Left renal pelvis (tissue), 4 donors: ENCODE measurements at places on chromosomes 2 and 18.

DNA sequence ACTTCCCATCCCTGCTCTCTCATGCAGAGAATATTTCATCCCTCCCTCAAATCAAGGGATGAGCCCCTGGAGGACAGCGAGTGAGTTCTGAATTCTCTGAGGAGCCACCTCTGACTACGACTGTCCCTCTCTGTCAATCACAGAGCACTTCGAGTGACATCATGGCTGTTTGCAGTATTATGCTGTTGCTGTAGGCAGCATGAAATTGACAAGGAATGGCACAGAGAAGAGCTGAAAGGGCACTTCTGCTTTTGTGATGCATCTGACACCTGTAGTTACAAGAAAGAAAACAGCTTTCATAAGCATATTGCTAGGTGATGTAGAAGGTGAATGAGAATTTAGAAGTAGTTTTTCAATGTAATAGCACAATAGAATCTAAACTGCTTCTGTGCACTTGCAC lies 166.9 kb downstream of the ARHGAP15 start:
- no peak for DNase-seq

DNA sequence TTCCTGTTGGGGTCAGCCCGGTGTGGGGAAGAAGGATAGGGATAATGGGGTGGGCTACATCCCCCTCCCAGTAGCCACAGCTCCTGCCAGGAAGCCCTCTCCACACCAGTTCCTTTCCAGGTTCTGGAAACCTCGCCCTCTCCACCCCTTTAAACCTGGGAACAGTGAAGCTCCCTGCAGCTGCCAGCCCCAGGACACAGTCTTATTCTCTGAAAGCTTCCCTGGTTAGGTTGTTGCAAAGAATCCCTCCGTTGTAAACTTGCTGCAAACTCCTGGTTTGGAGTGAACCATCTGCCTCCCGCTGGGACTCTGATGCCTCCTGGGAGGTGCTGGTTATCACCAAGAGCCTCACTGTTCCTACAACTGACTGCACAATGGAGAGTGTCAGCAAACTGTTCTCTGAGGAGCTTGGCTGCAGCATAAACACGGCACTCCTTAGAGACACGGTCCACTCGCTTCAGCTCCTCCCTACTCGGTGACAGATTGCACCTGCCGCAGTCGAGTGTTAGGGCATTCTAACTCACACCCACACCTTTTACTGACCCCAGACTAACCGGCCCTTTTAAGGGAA lies 261.8 kb upstream of the RAB6C start:
- DNase-seq, result peak; percentile 38

- no peak for DNase-seq
Observed at GRCh38 chr2:151302879-151303278, 13.4 kb upstream of the NMI start.

- no peak for DNase-seq
Observed at GRCh38 chr18:3238742-3239141, 8.9 kb upstream of the MYL12A start.

DNA sequence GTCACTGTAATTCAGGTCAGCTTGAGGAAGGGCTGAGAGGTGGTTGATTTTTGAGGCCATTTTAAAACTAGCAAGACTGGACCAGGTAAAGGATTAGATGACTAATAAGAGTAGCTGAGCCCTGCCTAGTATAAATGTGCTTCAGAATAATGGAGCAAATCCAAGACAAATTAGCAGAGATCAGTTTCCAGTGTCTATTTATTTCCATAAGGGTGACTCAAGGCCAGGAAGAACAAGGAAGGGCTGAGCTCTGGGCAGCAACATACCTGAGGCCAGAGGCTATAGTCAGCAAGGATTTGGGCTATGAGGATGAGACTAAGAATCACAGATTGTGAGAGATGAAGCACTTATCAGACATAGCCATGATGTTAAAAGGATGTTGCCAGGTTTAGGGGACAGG lies 339.0 kb upstream of the LRRTM1 start:
- DNase-seq, result no peak

GRCh38 chr2:229446350-229446749 lies 175.3 kb upstream of the PID1 start:
- DNase-seq, result no peak

GRCh38 chr2:118165595-118165994 lies 77.3 kb downstream of the INSIG2 start:
- no peak for DNase-seq

DNA sequence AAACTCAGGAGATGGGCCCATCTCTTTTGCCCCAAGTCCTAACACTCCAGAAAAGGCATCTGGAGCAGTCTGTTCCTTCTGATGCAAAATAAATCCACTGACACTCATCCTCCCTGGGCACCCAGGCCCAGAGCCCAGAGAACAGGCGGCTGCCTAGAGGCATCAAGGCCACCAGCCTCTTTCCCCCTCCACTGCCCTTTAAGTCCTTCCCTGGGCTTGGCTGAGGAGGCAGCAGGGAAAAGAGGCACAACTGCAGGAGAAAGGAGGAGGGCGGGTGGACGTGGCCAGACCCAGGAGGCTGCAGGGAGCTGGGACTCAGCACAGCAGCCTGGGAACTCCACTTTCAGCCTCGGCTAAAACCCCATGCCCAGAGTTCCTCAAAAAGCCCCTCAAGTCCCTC lies 99.7 kb upstream of the ID2 start:
- no peak for DNase-seq

- no peak for DNase-seq
Observed at GRCh38 chr2:24632172-24632571, 141.1 kb downstream of the NCOA1 start.

DNA sequence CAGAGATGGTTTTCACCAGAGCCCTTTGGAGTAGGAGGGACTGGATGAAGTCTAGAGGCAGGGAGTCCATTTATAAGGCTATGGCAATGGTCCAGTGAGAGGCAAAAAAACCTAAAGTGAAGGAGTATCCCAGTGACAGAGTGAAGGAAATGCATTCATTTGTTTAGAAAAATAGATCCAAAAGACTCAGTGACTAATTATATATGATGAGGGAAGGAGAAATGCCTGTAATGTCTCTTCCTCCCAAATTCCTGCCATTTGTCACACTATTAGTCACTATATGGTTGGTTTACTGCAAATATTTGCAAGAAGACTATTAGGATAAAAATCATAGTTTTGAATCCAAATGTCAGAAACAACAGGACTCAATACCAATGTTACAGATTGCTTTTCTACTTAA lies 104.2 kb downstream of the ZNF521 start:
- DNase-seq, result no peak

DNA sequence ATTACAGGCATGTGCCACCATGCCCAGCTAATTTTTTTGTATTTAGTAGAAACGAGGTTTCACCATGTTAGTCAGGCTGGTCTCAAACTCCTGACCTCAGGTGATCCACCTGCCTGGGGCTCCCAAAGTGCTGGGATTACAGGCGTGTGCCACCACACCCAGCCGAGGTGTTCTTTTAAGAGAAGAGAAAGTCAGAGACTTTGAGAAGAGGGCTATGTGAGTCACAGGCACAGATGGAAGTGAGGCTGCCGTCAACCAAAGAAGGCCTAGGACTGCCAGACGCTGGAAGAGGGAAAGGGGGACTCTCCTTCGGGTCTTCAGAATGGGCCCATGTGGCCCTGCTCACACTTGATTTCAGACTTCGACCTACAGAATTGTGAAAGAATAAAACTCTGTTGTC lies 67.2 kb upstream of the SH3BP4 start:
- DNase-seq, result no peak

- DNase-seq, result no peak
Observed at GRCh38 chr2:181790716-181791649, 100.5 kb upstream of the ITPRID2 start.

- DNase-seq, result no peak
Observed at GRCh38 chr2:179661986-179662385, 199.4 kb downstream of the ZNF385B start.

DNA sequence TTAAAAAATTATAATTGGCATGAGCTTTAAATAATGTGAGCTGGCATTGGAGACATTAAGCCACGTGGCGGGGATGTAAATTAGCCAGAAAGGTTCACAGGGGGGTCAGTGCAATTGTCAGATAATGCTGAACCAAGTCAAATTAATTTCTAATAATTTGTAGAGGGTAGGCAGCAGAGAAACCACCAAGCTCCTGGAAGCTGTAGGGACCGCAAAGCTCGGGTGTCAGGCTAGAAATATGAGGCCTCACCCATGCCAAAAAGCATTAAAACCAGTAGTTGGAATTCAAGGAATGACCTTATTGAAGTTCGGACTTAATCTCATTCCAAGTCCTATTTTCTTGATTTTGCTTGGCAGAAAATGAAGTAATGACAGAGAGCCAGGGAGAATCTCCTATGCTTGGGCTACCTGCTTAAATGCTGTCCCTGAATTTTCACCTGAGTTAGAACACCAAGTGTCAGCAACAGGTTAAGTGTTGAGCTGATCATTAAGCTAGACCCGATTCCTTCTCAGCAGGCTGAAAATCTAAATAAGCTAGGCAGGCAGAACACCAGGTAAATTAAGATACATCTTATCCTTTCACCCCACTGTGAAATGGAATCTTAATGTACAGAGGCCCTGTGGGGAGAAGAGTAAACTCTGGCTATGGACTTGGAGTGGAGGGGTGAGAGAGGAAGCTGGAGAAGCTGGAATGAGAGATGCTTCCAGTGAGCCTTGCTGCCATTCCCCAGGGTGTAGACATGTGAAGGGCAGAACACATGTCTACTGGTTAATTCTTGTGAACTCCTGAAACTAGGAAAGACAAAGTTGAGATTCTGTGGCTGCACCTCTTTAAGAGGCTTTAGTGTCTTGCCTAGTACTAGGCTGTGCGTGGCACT lies 520.0 kb downstream of the SLC4A3 start:
- DNase-seq, result no peak

- DNase-seq, result no peak
Observed at GRCh38 chr2:47257946-47258348, 102.8 kb upstream of the STPG4 start.

DNA sequence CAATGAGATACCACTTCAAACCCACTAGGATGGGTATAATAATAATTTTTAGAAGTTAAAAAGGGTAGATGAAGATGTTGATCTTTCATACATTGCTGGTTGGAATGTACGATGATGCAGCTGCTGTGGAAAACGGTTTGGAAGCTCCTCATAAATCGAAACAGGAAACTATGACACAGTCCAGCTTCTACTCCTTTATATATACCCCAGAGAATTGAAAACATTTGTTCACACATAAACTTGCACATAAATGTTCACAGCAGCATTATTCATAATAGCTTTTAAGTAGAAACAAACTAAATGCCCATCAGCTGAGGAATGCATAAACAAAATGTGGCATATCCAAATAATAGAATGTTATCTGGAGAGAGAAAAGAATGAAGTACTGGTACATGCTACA lies 95.0 kb downstream of the STRADB start:
- DNase-seq, result no peak

DNA sequence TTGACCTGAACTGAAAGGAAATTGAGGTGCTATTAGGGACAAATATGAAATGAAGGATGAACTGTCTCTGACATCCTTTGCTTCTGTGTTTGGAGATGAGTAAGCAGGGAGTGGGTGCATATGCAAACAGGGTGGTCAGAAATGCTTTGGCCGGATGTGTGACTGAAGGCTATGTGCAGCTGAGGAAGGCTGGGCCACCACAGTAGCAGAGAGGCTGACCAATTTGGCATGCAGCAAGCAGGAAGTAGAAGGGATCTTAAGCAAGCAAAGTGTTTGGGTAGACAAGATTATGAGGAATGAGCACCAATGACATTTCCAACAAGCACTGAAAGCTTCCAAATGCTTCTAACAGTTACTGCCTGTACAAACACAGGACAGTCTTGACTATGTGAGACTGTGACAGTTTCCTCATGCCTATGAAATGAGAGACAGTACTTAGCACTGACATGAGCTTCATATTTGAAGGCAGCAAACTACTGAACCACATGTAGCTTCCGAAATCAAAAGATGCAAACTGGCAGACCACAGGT lies 3.3 kb upstream of the ACTR3 start:
- DNase-seq, result no peak

DNA sequence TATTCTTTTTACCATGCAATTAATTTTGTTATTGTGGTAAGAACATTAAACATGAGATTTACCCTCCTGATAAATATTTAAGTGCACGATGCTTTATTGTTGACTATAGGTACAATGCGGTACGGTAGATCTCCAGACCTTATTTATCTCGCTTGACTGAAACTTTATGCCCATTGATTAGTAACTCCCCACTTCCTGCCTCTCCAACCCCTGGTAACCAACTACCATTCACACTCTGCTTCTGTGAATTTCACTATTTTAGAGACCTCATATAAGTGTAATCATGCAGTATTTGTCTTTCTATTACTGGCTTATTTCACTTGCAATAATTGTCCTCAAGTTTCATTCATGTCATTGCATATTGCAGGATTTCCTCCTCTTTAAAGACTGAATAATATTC lies 195.7 kb upstream of the ID2 start:
- DNase-seq, result no peak

GRCh38 chr2:8121022-8121825 lies 560.6 kb upstream of the ID2 start:
- no peak for DNase-seq

DNA sequence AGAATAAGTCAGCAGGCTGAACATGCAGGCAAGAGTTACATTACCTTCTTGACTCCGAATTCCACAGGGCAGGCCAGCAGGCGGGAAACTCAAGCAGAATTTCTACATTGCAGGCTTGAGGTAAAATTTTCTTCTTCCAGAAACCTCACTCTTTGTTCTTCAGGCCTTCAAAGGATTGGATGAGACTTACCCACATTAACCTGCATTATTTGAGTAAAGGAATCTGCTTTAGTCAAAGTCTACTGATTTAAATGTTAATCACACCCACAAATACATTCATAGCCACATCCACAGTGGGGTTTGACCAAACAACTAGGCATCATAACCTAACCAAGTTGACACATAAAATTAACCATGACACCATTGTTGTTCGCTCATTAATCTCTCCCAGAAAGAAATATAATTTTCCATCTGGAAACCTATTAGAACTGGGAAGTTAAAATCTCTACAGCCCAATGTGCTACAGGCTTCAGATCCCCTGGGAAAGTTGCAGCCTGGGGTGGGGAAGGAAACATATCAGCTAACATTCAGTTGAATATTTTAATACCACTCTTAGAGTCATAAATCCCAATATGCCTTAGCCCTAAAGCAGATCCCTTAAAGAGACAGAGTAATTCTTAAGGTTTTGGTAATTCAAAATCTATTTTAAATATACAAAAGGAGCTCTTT lies 468.2 kb upstream of the TNP1 start:
- no peak for DNase-seq

GRCh38 chr2:673016-673415 lies 4.2 kb downstream of the TMEM18 start:
- DNase-seq, result no peak

- DNase-seq, result no peak
Observed at GRCh38 chr2:113124181-113124961, 3.0 kb upstream of the IL1RN start.

DNA sequence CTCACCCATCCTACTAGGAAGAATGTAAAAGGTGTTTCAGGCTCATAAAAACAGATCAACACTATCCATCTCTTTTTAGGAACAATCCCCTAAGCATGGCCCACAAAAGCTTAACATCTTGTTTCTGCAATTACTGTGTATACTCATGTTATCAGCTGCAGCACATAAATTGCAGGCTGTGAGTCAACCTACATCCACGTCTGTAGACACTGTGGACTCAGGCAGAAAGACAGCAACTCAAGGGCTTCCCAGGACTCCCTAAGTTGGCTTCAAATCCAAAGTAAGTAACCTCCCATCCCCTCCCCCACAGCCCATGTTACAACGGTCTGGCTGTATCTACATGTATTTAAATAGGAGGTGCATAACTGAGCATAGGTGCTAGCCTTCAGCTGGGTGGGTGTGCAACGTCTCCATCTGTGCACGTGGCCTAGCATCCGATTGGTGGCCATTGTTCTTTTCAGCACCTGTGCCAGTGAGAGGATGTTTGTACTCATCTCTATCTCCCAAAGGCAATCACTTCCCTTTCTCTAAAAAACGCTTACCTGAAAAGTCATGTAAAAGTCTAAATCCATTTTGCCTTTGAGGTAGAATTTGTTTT lies 30.1 kb downstream of the UXS1 start:
- no peak for DNase-seq
